ENCODE measurements at places on chromosomes 11 and 22. TPM values are rescaled to one million over a fixed set of nuclear protein-coding genes. Genes with fewer than 3 reads are reported as not detected.
A peak's percentile ranks its signal among the peaks of the same experiment; 100 is the strongest.

DNA sequence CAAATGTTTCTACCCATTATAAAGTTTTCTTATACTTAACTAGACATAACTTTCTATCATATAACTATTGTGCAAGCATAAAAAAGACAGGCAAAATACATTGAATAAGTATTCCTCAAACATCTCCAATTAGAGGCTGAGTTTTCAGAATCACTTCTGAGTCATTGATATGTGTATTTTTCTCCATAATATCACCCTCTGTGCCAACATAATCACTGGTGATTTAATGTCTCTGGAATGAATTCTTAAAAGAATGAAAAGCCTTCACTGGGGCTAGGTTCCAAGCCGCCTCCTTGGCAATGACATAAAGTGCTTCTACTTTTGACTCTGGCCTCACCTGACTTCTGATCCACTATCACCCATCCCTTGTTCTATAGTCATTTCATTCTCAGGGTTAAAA lies 197.0 kb upstream of the E2F8 start:
- no peak for DNase-seq

DNA sequence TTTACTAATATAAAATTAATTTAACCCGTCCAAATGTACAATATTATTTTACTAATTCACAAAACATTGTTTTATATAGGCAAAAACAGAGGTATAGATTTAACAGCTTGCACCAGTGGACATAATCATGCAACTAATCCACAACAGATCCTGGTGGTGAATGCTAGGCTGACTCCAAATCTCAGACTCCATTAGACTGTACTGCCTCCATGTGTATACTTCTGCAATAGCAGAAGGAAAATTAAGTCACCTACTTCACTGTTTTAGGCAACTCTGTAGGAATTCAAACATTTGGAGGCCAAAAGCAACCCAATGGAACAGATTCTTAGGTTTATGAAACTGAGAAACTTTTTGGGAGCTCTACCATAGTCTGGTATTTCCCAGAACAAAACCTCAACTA lies 30.0 kb upstream of the RAB39A start:
- no peak for DNase-seq

- DNase-seq: peak; percentile 46
These were observed 37.5 kb upstream of the LINC01488 start for GRCh38 chr11:69443968-69444364.

GRCh38 chr11:35144136-35144741 lies 5.3 kb downstream of the CD44 start:
- no peak for DNase-seq

GRCh38 chr11:133291780-133292179 lies 240.5 kb downstream of the OPCML start:
- DNase-seq: no peak

Gene MB
- total RNA-seq: 19,506 TPM

All from Right ventricle myocardium superior (tissue), 1 donor.